Hematopoietic multipotent progenitor cell (in vitro differentiated cells): ENCODE measurements at places on chromosomes 3 and 15.

- no peak for DNase-seq
Observed at GRCh38 chr3:71521940-71522876, 61.3 kb downstream of the FOXP1 start.

DNA sequence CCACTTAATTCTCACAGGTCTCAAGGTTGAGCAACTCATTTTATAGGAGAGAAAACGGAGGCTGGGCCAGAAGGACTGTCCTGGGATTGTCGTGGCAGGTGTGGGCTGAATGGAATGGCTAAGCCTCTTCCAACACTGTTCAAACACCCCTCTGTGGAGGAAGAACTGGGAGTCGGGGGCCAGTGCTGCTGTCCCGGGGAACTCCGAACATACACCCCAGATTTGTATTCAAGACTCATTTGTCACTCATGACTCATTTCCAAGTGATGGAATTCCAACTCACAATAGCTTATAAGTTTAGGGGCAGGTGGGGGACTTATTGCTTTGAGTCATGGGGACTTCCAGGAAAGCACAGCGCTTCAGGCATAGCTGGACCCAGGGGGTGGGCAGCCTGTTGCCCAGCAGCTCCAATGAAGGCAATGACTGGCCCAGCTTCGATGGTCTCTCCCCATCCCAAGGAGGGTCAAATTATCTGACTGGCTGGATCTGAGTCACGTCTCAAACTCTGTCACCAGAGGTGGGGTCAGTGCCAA lies 72.5 kb downstream of the TM2D3 start:
- DNase-seq: no peak

DNA sequence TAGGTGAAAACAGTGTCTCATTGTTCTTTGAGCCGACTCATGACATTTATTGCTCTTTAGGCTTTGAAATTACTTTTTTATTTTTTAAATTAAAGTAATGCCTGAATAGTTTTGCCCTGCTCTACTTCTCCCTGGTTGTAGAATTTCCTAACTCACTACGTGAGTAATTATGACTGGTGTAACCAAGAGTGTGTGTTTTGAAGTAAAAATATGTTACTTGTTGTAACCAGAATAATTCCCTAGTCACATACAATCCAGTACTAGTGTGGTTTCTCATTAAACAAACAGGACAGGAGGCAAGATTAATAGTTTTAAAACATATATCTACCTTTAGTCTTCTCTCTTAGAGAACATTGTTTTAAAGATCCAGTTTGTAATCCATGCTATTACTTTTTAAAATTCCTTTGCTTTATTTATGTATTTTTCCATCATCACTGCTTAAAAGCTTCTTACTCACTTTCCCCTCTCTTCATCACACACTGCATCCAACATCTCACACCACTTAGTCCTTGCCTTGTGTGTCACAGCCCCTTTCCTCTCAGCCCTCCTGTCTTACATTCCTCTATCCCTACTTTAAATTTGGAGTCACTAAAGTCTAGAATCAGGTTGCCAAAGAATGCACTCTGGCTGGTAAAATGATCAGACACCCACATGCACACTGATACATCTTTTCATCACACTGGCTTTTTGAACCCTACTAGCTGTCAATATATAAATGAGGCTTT lies 219.7 kb downstream of the WNT5A start:
- no peak for DNase-seq

- DNase-seq: no peak
Observed at GRCh38 chr3:196284396-196284795, 3.1 kb downstream of the PCYT1A start.

GRCh38 chr15:57624730-57625129 lies 33.0 kb downstream of the MYZAP start:
- no peak for DNase-seq

- no peak for DNase-seq
Observed at GRCh38 chr3:81713031-81713430, 48.4 kb downstream of the GBE1 start.

- no peak for DNase-seq
Observed at GRCh38 chr3:45907769-45908705, 21.7 kb downstream of the CCR9 start.

- no peak for DNase-seq
Observed at GRCh38 chr3:166243511-166243910, 406.3 kb upstream of the BCHE start.

DNA sequence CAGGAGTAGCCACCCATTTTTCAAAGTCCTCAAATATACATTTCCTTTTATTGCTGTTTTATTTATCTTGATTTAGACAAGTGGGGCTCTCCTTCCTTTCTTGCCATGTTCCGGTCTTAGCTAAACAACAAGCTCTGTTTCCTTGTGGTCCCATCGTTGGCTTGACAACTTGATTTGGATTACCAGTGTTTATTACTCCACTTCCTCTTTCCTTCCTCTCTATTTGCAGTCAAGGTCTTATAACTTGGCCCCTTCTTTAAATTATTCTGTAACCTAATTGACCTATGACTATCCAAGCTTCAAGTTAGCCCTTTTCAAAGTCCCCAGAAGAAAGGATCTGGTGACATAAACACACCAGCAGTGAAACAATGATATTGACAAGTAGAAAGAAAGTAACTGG lies 130.6 kb upstream of the STT3B start:
- DNase-seq: peak; percentile 20

DNA sequence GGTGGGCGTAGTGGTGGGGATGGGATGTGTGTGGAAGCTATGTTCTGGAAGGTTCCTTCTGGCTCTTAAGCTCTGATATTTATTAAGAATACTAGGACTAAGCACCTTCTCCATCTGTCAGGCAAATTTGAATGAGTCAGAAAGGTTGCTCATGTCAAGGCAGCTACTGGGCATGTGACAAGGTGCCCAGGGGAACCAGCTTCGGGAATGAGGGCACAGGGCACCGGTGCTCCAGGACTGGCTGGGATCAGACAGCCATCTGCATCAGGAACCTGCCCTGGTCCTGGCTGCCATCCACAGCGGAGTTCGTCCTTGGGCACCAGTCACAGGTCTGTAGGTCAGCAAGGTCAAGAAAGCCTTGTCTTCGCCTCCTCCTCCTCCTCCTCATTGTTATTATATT lies 32.5 kb downstream of the CA12 start:
- no peak for DNase-seq

DNA sequence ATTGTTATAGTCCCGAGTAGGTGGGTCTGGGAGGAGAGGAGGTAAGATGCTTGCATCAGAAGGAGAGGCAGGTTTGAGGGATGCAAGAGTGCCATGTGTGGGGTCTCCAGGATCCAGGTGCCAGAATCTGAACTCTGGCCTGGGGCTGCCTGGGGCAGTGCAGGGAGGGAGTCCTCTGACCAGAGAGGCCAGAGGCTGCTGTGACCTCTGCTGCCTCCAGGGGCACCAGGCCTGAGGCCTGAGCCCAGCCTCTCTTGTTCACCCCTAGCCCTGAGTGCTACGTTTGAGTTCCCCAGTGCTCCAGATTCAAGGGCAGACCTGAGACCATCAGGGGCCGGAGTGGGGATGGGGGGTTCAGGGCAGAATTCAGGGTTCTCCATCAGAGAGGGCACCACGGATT lies 7.4 kb downstream of the SLC38A3 start:
- DNase-seq: no peak

- no peak for DNase-seq
Observed at GRCh38 chr15:76235186-76235826, 76.0 kb downstream of the ETFA start.

DNA sequence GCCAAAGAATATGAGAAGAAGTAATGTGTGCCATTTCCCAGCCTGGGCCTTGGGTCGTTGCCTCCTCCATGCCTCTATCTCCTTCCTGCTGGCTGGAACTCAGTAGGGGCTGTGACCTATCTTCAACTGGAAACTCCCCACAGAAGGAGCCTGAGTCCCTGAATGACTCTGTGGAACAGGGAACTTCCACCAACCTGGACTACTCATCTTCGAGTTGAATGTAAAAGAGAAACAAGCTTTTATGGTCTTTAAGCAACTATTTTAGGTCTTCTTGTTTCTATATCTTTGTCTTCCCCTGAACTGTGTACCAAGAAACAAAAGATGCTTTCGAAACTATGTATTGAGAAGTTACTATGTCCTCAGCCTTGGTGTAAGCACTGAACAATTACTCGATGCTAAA lies 355.3 kb upstream of the NR2F2 start:
- no peak for DNase-seq

DNA sequence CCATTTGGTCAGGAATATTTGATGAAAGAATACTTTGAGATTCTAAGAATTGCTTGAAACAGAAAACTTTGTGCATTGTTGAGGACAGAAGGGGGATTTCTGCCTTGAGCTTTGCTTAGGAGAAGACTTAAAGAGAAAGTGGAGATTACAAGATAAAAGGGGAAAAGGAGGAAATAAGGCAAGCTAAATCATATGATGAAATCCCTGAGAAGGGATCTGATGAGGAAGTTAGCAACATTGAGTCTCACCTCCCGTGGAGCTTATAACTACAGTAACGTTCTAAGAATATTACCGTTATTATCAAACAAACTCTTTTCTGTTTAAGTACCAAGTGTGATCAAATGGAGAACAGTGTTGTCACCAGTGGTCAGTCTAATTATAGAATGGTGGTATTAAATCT lies 414.7 kb upstream of the NAALADL2 start:
- no peak for DNase-seq

DNA sequence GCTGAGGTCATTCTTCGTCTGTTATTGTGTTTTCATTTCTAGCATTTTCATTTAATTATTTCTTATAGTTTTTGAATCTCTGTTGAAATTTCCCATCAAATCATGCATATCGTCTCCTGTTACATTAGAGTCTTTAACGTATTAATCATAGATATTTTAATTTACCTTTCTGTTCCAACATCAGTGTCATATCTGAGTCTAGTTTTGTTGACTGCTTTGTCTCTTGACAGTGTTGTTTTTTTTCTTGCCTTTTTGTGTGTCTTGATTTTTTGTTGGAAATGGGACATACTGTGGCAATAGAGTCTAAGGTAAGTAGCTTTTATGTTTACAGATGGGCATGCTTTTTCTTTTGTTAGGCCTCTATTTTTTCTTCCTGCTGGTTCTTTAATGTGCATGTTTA lies 286.8 kb upstream of the THRB start:
- DNase-seq: no peak

DNA sequence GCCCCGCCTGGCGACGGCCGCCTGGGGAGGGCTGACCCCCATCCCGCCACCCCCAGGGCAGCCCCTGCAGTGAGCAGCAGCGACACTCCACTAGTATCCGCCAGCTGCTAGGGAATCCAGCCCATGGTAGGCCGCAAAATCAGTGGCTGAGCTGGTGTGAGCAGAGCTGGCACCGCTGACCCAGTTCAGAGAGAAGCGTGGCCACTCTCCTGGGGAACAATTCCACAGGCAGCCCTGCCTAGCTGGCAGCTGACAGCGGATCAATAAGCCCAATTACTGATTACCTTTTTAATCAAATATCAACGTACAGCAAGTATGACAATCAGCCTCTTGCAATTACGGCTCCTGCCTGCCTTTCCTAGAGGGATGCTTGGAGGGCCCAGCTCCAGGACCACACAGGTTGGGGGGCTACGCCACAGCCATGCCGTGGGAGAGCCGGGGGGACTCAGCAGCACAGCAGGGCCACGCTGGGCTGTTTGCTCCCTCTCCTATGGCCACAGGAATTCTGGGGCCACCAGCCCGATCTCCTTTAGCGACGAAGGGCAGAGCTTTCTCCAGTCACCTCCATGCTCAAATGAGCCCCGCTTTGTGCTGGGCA lies 13.9 kb downstream of the DNAJB8 start:
- DNase-seq: no peak

DNA sequence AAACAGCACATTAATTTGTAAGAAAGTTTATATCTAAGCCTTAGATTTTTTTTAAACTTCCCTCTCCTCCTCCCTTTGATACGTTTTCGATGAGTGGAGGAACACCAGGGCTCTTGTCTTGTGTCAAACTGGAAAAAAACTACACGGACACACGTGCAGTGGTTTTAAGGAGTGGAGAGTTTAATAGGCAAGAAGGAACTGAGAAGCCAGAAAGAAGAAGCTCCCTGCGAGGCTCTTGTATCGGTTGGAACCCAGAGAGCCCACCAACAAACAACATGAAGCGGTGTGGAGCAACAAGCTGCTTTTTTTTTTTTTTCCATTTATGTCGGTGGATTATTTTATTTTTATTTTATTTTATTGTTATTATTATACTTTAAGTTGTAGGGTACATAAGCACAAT lies 18.6 kb downstream of the NDUFB4 start:
- no peak for DNase-seq

DNA sequence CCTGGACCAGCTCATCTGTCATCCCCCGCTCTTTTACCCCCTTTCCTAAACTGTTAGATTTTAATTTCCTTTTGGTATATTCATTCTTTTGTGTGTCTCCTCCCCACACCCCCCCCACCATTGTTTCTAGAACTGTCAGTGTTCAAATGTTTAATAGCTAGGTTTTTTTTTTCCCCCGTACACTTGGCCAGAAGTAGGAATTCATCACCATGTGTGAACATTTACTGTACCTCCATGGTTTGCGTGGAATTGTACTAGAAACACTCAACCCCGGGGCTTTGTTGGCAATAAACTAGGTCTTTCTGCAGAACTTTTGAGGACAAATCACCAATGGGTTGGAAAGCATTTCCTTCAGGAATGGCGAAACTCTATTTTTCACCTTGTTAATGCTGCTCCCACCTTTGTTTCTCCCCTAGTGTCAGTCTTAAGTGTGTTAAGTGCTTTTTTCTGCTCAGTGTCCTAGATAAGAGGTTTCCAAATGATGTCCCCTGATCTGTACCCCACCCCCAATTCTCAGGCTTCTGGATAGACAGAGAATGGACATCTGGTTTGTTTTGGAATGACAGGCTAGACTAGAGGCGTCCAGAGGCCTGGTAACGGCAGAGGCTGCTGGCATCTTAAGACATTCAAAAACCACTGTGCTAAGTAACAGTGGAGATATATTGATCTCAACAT lies 76.8 kb downstream of the SMAD3 start:
- no peak for DNase-seq

GRCh38 chr3:52620580-52620979 lies 65.1 kb downstream of the PBRM1 start:
- DNase-seq: no peak

DNA sequence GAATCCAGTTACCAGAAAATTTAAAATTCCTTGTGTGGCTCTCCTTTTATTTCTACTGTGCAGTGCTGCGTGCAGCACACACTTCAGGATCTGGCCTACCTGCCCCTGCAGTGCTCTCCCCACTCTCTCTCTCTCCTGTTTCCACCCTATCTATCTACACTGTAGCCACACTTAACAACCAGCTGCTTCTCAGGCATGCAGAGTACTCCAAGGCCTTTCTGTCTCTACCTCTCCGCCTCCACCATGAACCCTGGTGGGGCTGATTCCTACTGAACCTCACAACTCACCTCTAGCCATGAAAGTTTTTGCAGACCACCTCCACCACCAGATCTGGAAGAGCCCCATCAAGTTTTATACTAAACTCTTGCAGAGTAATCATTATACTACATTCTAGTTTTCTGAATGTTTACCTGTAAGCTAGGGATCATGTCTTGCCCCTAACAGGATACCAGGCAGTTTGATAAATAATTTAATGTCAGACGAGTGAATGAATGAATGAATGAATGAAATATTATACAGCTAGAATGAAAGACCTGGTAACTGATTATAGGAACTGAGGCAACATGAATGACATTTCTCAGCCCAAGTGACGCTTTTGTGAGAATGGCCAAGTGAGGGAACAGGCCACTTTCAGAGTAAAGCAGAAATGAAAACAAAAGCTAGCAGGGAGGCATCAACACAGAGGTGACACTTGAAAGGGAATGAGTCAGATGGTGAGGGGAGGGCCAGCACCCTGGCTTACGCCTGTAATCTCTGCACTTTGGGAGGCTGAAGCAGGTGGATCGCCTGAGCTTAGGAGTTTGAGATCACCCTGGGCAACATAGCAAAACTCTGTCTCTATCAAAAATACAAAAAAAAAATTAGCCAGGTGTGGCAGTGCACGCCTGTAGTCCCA lies 363.5 kb downstream of the FOXP1 start:
- no peak for DNase-seq
